ENCODE measurements at places on chromosomes 6 and 20.
A peak's percentile ranks its signal among the peaks of the same experiment; 100 is the strongest.

GRCh38 chr6:99559057-99559456 lies 9.4 kb downstream of the CCNC start:
- DNase-seq, result no peak

DNA sequence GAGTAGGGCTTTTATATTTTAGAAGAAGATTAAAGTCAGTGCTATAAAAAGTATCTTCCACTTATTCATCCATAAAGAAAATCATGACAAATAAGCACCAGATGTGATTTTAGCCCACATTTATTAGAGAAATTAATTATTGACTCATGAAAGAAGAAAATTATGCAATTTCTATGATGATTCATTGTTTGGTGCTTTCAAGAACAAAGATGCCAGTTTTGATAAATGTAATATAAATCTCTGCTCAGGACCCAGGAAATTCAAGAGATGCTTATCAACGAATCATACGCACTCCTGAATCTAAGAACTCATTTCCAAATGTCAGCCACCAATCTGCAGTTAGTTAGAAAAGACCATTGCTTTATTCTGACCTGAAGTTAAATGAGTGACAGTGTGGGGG lies 211.4 kb downstream of the ARHGAP18 start:
- peak; percentile 78 for DNase-seq

GRCh38 chr20:45087097-45087790 lies 13.7 kb downstream of the KCNS1 start:
- DNase-seq, result no peak

GRCh38 chr6:48080227-48081009 lies 30.6 kb downstream of the PTCHD4 start:
- DNase-seq, result peak; percentile 80

DNA sequence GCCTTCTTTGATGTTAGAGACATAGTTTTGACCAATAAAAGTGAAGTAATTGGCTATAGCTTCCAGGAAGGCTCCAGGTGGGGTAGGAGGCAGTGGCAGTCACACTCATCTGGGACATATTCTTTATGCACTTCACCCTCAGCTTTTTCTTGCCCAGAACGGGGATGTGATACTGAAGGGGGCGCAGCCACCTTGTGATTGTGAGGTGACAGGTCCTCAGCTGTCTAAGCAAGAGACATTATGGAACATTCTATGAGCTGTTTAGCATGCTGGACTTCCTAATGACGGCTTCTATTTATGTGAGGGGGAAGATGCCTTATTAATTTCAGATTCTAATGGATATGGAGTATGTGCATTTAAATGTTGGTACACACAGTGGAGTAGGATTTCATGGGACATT lies 151.3 kb upstream of the ZFP64 start:
- DNase-seq, result no peak

Measured in bronchial epithelial cell (primary cell).